ENCODE measurements at places on chromosomes 11 and 22. TPM values are rescaled to one million over a fixed set of nuclear protein-coding genes. Genes with fewer than 3 reads are reported as not detected.

GRCh38 chr22:22021162-22021750 is 38.7 kb upstream of the TOP3B start:
- no peak for DNase-seq

- DNase-seq = no peak
Observed at GRCh38 chr11:131025020-131025419, 108.7 kb upstream of the SNX19 start.

GNAZ gene
- total RNA-seq = 1.8 TPM

DNA sequence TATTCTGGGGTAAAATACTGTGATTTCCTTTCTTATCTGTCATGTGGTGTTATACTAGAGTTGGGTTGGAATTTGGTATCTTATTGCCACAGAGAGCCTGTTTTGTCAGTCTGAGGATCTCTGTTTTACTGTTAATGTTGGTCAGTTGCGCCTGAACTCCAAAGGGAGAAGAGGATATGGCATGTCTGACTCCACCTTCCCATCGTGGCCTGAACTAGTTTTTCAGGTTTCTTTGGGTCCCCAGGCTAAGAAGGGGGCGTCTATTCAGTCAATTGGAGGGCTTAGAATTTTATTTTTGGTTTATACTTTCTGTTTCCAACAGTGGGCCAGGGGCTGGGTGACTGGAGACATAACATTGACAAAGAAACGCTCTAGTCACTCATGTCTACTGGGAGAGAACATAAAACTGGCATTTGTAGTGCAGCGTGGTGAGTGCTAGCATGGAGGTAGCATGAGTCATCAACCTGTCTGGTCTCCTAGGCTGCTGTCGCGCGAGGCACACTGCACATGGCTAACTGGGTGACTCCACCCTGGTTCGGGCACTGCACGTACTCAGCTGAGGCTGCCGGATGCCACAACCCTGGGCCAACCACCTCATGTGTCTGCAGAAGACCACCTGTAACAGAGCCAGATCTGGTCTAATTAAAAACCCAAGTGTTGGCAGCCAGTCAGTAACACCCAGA is 120.1 kb upstream of the OR9Q1 start:
- no peak for DNase-seq

DNA sequence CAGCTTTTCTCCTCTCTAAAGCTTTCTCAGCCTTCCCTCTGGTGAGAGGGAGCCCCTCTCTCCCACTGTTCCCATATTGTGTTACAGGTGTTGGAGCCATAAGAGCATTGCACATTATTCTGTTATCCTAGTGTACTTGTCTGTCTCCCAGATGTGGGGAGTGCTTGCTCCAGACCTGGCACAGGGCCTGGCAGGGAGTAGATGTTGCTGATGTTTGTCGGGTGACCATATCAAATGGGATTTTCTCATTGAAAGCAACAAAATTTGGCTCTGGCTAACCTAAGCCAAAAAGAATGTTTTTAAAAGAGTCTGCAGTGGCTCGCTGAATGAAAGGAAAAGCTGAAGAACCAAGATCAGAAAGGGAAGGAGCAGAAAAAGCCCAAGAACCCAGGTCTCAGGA is 41.1 kb downstream of the CYB5R2 start:
- no peak for DNase-seq

Data from skin of body (tissue), 3 donors.